Pancreas (tissue), 10 donors: ENCODE measurements at places on chromosomes 5 and 9. TPM values are rescaled to one million over a fixed set of nuclear protein-coding genes. Genes with fewer than 3 reads are reported as not detected.

- DNase-seq: no peak
Measured at GRCh38 chr9:124284940-124285441, 27.2 kb downstream of the NEK6 start.

DNA sequence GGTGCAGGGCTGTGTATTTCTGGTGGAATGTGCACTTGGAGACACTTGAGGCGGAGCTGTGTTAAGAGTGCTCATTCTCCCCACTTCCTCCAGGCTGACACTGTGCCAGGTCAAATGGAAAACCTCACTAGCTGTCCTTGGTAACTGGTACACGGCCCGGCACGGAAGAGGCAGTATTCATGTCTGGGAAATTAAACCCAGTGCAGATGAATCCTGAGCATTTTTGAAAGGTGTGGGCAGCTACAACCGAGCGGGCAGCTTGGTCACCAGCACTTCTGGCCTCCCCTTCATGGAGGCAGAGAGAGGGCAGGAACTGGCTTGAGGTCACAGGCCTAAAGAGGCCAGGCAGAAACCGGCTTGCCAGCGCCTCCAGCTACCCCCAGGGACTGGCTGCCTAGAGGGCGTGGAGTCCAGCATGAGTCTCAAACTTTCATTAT, 1.6 kb downstream of the CLPTM1L start:
- no peak for DNase-seq

GRCh38 chr5:105503950-105504349, 1941.4 kb upstream of the NUDT12 start:
- no peak for DNase-seq

DNA sequence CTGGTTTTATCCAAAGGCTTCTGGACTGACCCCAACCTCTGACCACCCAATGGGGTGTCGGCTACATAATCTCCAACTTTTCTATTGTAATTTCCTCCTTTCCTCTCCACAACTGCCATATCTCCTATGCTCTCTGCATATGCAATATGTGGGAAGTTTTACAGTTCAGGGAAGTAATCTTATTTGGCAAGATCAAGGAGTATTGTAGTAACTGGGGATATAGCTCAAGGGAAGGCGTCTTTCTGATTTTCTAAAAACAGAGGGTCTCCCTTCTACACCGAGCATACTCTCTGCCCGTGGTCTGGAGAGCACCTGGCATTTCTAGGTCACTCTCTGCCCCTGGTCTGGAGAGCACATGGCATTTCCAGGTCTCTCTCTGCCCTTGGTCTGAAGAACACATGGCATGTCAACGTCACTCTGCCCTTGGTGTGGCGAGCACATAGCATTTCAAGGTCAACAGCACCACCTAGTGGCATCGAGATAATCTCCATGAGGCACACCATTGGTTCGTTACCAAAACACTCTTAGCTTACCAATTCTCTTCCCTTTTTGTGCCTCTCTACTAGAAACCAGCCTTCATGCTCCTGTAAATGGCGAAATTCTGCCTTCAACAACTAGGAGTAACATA, 616.4 kb upstream of the NUDT12 start:
- DNase-seq: peak; percentile 23

- DNase-seq: no peak
Measured at GRCh38 chr9:132896906-132897305, 18.2 kb downstream of the SPACA9 start.

- DNase-seq: no peak
Measured at GRCh38 chr5:6087576-6087975, 290.8 kb downstream of the MED10 start.

- no peak for DNase-seq
Measured at GRCh38 chr9:114364134-114365041, 23.4 kb downstream of the AKNA start.

DNA sequence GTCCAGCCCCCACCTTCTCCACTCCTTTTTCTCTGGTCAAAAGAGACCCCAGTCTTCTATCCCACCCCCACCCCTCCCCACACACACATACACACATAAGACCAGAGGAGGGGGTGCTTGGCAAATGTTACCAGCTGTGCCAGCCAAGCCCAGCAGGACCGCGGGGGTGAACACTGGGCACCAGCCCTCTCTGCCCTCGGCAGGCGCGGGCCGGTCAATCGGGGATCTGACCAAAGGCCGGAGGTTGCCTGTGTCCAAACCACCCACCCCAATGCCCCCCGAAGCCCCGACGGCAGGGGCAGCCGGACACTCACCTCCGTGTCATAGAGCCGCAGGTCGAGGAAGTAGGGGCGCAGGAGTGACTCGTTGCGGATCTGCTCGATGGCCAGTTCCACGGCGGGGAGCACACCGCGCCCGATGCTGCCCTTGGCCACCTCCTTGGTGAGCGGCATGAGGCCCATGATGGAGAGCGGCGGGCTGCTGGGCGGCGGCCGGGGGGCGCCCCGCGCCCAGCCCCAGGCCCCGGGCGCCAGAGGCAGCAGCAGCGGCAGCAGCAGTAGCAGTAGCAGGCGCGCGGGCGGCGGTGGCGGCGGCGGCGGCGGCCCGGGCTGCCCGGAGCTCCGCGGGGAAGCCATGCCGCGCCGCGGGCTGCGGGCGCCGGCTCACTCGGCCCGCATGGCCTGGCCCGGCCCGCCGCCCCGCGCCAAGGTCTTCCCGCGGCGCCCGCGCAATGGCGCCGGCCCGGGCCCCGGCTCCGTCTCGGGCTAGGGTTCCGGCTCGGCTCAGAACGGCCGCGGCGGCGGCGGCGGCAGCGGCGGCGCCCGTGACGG, 417 bp downstream of the GABBR2 start:
- DNase-seq: no peak

- DNase-seq: no peak
Measured at GRCh38 chr9:74413876-74414275, 83.3 kb upstream of the RORB start.

DNA sequence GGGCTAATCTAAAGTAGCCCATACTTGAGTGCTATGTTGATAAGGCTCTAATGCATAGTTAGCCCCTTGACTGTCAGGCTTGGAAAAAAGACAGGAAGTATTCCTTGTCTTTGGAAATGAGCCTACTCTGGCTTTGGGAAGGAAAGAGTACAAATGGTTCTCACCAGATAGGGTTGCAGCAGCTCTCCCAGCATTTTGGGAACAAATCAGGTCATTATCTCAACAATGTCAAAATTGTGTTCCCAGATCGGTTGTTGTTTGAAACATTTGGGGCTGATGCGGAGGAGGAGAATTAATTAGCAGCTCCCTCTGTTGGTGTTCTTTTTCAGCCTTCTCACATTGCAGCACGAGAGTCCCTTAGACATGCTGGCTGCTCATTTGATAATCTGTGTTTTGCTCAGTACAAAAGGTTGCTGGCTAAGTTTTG, 294.7 kb upstream of the DMRT1 start:
- DNase-seq: no peak

- no peak for DNase-seq
Measured at GRCh38 chr5:65951330-65951729, 25.0 kb downstream of the ERBIN start.

GRCh38 chr9:94887721-94888120, 161.2 kb downstream of the AOPEP start:
- DNase-seq: no peak

DNA sequence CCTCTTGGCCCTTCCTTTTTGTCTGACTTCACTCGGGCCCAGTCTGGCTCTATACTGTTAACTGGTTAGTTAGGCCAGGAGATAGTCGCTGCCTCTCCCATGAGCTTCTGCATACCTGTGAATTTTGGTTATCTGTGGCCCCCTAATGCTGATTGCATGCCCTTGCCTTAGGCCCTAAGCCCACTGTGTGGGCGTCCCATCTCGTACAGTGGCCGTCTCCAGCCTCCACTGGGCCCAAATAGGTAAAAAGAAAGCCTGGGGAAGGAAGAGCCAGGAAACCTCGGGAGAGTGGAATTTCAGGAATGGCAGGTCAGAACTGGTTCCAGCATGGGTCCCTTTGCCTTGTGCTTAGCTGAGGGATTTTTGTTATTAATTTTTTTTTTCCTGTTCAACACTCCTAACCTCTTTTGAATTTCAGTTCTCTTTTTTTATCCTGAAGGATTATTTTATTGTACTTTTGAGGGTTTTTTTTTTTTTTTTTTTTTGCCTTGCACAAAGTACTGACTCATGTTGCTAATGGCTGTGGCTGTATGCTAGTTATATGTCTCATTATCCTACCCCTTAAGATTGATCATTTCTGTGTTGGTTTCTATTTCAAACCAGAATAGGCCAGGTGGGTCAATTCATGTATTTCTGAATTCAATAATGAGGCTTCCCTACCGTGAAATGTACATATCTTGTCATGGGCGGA, 3.4 kb downstream of the PRRC2B start:
- DNase-seq: no peak

DNA sequence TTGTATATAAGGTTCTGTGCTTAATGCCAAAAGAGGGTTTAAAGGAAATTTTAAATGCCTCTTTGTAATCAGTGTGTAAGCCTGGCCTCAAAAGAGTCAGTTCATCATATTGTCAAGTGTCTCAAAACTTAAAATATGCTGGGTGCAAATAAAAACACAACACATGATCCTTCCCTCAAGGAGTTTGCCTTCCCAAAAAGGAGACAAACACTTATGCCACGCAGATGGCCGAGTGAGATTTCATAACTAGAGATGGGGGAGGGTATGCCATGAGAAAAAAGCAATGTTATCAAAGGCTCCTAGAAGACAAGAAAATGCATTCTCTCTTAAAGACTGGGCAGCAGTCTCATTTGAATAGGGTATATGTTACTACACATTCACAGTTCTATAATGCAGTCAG, 55.2 kb downstream of the FBXO38 start:
- DNase-seq: no peak

DNA sequence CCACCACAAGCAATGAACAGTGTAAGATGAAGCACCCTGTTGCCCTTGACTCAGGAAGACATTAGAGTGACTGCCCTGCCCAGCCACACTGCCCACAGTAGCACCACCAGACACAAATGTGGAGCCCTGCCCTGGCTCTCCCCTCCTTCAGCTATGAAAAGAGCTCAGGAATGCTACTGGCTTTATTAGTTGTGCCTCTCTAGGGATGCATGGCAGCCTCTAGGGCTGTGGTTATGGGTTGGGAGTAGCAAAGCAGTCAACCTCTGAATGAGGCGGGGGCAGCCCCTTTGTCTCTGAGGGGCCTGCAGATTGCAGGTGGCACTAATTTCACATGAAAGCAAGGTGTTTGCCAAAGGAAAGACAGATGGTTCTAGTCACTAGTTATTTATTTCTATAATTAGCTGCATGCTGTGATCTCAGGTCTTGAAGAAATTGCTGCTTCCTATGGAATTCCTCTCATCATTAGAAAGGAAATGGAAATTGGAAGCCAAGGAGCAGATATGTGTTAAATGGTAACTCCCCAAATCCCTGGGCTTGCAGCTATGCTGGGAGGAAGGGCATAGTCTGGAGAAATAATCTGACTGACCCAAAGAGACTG, 259.4 kb downstream of the TLR4 start:
- DNase-seq: no peak

DNA sequence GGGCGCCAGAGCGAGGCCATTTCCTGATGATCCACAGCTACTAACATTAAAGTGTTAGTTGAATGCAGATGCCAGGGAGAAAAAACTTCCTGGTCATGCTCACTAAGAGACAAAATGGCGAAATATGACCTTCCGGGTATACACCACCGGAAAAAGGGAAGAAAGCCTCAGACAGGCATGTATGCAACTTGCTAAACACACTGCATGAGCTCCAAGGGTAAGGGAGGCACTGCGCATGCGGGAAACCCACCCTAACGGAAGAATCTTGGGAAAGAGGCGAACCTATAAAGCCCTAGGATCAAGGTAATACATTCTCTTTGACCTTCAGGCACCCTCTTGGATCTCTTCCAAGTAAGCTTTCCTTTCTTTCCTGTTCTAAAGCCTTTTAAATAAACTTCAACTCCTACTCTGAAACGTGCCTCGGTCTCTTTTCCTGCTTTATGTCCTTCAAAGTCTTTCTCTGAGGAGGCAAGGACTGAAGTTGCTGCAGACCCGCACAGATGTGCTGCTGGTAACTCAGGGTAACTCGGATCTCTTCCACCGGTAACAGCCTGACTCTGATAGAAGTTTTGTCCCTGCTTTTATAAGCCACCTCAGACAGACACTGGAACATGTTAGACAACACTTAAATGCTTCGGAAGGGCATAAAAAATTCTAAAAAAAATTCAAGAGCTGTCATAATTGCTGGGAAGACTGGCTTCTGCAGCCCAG, 64.9 kb downstream of the DTWD2 start:
- DNase-seq: no peak

DNA sequence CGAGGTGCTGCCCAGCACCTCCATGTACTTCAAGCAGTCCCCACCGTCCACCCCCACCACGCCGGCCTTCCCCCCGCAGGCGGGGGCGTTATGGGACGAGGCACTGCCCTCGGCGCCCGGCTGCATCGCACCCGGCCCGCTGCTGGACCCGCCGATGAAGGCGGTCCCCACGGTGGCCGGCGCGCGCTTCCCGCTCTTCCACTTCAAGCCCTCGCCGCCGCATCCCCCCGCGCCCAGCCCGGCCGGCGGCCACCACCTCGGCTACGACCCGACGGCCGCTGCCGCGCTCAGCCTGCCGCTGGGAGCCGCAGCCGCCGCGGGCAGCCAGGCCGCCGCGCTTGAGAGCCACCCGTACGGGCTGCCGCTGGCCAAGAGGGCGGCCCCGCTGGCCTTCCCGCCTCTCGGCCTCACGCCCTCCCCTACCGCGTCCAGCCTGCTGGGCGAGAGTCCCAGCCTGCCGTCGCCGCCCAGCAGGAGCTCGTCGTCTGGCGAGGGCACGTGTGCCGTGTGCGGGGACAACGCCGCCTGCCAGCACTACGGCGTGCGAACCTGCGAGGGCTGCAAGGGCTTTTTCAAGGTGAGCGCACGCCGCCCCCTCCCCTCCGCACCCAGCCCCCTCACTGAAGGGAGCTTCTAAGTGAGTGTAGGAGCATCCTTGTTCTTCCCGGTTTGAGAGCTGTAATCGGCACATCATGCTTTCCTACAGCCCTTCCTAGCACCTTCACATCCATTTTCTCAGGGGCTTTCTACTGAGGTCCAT, 6.9 kb downstream of the NR4A3 start:
- peak; percentile 15 for DNase-seq

DNA sequence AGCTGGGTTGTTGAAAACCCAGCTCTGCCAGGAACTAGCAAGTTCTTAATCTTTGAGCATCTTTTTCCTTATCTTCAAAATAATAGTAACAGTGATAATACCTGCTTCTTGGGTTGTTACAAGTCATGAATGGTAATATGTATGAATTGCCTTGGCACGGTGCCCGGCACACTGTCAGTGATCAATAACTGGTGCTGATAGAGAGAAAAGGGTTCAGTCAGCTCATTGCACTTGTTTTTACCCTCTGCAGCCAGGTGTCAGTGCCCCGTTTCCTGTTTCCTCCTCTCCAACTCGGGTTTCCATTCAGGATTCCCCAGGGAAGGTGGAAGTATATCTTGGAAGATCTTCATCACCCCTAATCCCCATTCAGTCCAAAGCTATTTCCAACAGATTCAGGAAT, 15.8 kb upstream of the NIPAL4 start:
- no peak for DNase-seq

Gene NOL8
- 10.9 TPM for total RNA-seq

Gene KIF20A
- total RNA-seq: 0.28 TPM

Gene ANKRD31
- 0.19 TPM for total RNA-seq

Gene ZNF483
- 5.8 TPM for total RNA-seq

Gene IL4
- total RNA-seq: not detected

Gene NRARP
- 7.5 TPM for total RNA-seq

Gene PCDHGA8
- 0.72 TPM for total RNA-seq

Gene IFNA10
- not detected for total RNA-seq

Gene PHF24
- total RNA-seq: 0.06 TPM
